ENCODE measurements at places on chromosomes 16 and 17. TPM values are rescaled to one million over a fixed set of nuclear protein-coding genes. Genes with fewer than 3 reads are reported as not detected.
A peak's percentile ranks its signal among the peaks of the same experiment; 100 is the strongest.

PDIA2 gene
- total RNA-seq: not detected

TERB1 gene
- 0.64 TPM for total RNA-seq

COX6A2 gene
- not detected for total RNA-seq

GAST gene
- not detected for total RNA-seq

NKD1 gene
- total RNA-seq: 5.0 TPM

OR2C1 gene
- not detected for total RNA-seq

AGRP gene
- total RNA-seq: not detected

MEFV gene
- 5.6 TPM for total RNA-seq

- H3K36me3 ChIP-seq: no peaks in the 10 kb centered on the region
- no peak for DNase-seq
- peak overlapping the region; percentile 65 for H3K4me3 ChIP-seq
- H3K4me1 ChIP-seq: peaks cover 5% of the 10 kb centered on the region
These were observed 15.0 kb downstream of the SLC7A5 start for GRCh38 chr16:87854053-87854906.

DNA sequence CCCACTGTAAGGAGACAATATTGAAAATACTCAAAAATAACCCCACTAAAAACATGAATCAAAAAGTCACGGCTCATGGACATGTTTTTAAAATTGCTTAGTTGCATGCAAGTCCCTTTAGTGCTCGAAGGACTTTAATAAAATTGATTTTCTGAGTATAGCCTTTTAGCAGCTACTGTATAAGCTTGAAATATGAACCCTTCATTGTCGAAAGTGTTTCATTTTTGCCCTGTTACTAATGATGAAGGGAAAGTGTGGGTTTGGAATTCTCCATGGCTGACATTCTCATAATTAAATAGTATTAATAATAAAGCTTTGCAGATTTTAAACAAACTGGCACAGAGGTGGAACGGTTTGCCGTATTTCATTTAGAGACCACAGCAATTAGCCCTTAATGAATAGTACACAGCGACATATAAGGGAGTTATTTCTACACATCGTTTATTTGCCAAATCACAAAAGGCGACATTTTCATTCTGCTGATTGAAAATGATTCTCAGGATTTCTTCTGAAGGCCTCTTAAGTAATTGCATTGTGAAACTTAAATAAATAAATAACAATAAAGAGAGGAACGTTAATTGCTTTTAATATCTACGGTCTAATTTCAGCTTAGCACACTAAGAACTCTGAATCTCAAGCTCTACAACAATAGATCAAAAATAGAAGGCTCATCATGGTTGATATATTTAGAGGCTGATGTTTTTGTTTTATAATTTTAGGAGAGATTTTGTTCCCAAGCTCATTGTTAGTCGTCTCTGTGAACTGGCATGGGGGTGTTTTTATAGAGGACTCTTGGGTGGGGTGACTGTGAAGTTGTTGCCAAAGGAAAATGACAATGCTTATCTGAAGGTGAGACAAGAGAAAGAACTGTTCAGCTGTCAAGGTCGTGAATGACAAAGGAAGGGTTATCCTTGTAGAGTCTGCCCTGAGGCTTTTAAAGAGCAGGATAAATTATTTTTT lies 60.6 kb downstream of the IRX6 start:
- H3K27me3 ChIP-seq: no peaks in the 10 kb centered on the region
- H3K27ac ChIP-seq: no peak overlapping the region
- no peak overlapping the region for H3K4me3 ChIP-seq
- DNase-seq: no peak
- no peaks in the 10 kb centered on the region for H3K36me3 ChIP-seq
- H3K4me1 ChIP-seq: no peaks in the 10 kb centered on the region

DNA sequence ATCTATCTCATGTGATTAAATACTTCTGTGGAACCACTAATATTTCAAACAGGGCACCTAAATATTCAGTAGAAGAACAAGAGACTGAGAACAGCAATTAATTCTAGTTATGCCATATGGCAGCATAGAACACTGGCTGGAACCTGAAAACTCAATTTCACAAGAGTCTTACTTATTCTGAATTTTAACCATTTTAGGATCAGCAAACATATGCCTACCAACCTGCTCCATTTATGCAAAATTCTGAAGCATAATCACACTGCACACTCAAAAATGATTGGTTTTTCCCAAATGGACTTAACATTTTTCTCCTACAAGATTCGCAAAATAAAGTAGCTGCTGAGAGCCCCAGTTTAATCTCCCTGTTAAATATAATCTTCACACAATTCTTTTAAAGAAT lies 43.2 kb downstream of the SKAP1 start:
- no peaks in the 10 kb centered on the region for H3K36me3 ChIP-seq
- no peaks in the 10 kb centered on the region for H3K4me1 ChIP-seq
- H3K27me3 ChIP-seq: peaks cover 36% of the 10 kb centered on the region
- no peak overlapping the region for H3K27ac ChIP-seq

GRCh38 chr17:29710891-29711418 lies 88.2 kb upstream of the CORO6 start:
- no peak overlapping the region for H3K4me3 ChIP-seq
- no peaks in the 10 kb centered on the region for H3K36me3 ChIP-seq

- H3K4me1 ChIP-seq: no peaks in the 10 kb centered on the region
- no peaks in the 10 kb centered on the region for H3K36me3 ChIP-seq
- H3K27me3 ChIP-seq: no peaks in the 10 kb centered on the region
- H3K4me3 ChIP-seq: no peak overlapping the region
- no peak for DNase-seq
These were observed 17.1 kb upstream of the ATP6V0A1 start for GRCh38 chr17:42441371-42442195.

GRCh38 chr16:80583466-80583865 lies 42.7 kb downstream of the DYNLRB2 start:
- no peak for DNase-seq
- H3K27me3 ChIP-seq: no peaks in the 10 kb centered on the region
- no peak overlapping the region for H3K4me3 ChIP-seq
- no peaks in the 10 kb centered on the region for H3K36me3 ChIP-seq

- no peak overlapping the region for H3K4me3 ChIP-seq
- DNase-seq: no peak
- no peaks in the 10 kb centered on the region for H3K27me3 ChIP-seq
- H3K27ac ChIP-seq: peak overlapping the region; percentile 28
- H3K36me3 ChIP-seq: no peaks in the 10 kb centered on the region
These were observed 398.8 kb downstream of the HS3ST3B1 start for GRCh38 chr17:14699574-14700185.

GRCh38 chr16:68310437-68310773 lies 341 bp downstream of the SLC7A6OS start:
- H3K27ac ChIP-seq: peak overlapping the region; percentile 84
- no peaks in the 10 kb centered on the region for H3K36me3 ChIP-seq
- no peak for DNase-seq
- H3K4me1 ChIP-seq: no peaks in the 10 kb centered on the region
- H3K27me3 ChIP-seq: no peaks in the 10 kb centered on the region

DNA sequence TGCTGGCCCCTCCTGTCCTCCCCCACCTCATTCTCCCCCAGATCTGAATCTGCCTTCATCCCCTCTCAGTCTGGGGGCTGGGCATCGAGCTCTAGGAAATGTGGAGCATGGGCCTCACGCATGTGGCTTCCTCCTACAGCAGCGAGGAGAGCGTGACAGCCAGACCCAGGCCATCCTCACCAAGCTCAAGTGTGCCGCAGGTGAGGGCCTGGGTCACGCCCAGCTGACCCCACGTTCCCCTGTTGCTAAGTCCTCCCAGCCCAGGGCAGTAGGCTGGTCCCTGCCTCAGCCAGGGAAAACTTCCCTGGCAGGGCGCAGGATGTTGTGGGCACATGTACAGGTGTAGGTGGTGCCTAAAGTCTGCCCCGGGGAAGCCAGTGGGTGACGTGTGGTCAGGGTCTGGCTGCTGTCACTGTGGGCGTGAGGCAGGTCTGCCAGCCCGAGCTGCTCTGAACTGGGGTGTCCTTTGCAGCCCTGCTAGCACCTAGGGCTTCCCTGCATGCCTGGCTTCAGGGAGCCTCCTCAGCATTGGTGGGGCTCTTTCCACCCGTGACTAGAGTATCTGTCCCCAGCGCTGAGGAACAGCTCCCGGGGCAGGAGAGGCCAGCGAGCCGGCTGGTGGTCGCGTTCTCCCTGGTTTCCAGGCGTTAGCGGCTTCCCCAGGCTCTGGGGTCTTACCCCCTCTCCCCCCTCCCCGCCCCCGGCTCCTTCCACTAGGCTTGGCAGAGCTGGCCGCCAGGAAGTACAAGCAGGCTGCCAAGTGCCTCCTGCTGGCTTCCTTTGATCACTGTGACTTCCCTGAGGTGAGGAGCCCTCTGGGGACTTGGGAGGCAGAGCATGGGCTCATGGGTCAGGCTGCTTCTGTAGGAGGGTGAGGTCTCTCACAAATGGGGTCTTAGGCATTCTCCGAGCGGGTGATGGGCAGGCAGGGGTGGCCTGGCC lies 3.6 kb downstream of the GPS1 start:
- no peaks in the 10 kb centered on the region for H3K27me3 ChIP-seq
- DNase-seq: no peak
- H3K4me3 ChIP-seq: no peak overlapping the region
- H3K27ac ChIP-seq: no peak overlapping the region
- H3K36me3 ChIP-seq: peaks cover 3% of the 10 kb centered on the region

- H3K4me3 ChIP-seq: no peak overlapping the region
- no peaks in the 10 kb centered on the region for H3K36me3 ChIP-seq
- H3K4me1 ChIP-seq: no peaks in the 10 kb centered on the region
- H3K27ac ChIP-seq: no peak overlapping the region
- no peak for DNase-seq
These were observed 72.8 kb downstream of the RPH3AL start for GRCh38 chr17:279776-280175.

DNA sequence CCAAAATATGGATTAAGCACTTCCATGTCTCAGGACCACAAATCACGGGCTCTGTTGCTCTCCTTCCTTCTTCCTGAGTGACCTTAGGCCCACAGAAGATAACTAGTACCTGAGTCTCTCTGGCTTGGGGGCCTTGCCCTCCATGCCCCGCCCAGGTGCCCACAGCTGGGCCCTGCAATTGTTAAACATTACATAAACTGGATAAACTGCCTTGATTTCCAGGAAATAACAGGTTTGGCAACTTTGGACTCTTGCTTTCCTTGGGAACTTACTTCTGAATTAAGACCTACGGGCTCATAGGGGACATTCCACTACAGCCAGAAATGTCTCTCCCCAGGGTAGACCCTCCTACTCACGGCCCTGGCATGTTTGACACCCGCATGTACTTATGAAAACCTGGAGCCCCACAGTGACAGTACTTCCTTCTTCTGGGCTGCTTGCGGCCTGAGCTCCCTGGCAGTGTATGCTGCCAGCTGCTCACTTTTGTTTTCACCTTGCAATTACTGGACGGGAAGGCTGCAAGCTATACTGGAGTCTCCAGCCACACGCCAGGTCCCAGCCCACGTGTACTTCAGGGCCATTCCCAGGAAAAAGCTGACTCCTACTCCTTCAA lies 2.3 kb upstream of the UBALD2 start:
- no peaks in the 10 kb centered on the region for H3K36me3 ChIP-seq
- DNase-seq: no peak
- H3K4me3 ChIP-seq: no peak overlapping the region
- peak overlapping the region; percentile 97 for H3K27ac ChIP-seq
- H3K27me3 ChIP-seq: no peaks in the 10 kb centered on the region

GRCh38 chr17:47980541-47980940 lies 9.6 kb downstream of the CDK5RAP3 start:
- no peak for DNase-seq
- no peaks in the 10 kb centered on the region for H3K4me1 ChIP-seq
- no peaks in the 10 kb centered on the region for H3K27me3 ChIP-seq
- no peaks in the 10 kb centered on the region for H3K36me3 ChIP-seq

DNA sequence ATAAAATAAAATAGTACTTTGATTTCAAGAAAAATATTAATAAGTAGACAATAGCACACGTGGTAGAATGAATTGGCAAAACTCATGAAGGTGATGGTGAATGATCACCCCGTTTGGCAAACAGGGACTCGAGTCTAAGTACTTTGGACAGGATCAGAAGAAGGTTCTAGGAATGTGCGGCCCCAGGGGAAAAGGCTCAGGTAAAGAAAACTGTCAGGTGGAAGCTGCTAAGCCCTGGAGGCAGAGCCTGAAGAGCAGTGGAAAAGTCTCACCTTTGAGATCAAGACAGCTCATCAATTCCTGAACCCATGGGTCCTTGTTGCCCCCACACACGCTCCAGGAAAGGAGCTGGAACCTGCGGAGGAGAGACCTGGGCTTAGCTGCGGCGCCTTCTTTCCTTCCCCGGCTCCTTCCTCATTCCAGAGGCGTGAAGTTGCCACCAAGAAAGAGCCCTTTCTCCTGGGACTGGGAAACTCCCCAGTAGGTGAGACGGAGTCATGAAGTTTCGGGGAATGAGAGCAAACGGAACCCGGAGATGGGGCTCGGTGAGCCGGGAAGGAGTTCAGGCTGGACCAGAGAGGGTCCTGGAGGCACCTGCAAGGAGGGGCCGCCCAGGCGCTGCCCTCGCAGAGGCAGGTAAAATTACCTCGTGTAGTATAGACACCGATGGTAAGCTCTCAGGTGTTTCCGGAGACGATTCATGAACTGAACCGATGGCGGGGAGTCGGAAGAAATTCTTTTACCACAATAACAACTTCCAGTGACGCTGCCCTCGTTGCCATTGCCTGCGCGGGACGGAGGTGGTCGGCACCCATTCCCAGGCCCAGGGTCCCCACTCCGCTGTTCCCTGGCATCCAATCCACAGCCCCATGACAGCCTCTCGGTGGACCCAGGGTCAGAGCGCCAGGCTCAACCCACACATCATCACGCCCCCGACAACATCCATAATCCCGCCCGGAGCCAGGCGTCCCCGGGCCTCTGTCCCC lies 1.2 kb upstream of the ZMYND15 start:
- H3K4me1 ChIP-seq: no peaks in the 10 kb centered on the region
- no peaks in the 10 kb centered on the region for H3K36me3 ChIP-seq
- no peaks in the 10 kb centered on the region for H3K27me3 ChIP-seq
- DNase-seq: peak; percentile 63
- H3K4me3 ChIP-seq: peak overlapping the region; percentile 91
- H3K27ac ChIP-seq: peak overlapping the region; percentile 89

DNA sequence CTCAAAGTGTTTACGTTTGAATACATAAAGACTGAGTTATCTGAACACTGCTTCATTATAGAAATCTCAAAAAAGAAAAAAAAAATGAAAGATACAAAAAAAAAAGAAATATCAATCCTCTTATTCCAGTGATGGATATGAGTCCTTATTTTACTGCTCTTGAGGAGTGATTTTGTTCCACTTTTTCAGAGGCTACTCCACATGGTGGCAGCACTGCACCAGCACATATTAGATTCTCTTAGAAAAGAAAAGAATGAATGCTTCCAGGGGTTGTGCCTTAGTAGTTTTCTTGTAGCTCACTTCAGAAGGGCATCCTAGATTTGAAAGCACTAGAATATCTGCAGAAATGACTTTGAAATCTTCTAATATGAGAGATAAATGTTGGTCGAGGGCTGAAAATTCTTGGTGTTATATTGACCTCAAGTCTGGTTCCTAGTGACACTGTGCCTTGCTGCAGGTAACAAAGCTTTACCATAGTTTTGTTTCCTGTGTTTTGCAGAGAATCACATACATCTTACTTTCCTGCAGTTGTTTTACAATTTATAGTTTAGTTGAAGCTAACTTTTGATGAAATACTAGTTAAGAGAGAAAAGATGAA lies 25.9 kb downstream of the AP2B1 start:
- no peak for DNase-seq
- H3K4me1 ChIP-seq: no peaks in the 10 kb centered on the region
- H3K4me3 ChIP-seq: no peak overlapping the region

GRCh38 chr17:43212641-43213490 lies 1.2 kb downstream of the TMEM106A start:
- no peaks in the 10 kb centered on the region for H3K4me1 ChIP-seq
- DNase-seq: no peak
